CD4-positive, alpha-beta T cell (primary cell): ENCODE measurements at places on chromosomes 6 and 20. TPM values are rescaled to one million over a fixed set of nuclear protein-coding genes. Genes with fewer than 3 reads are reported as not detected.

DNA sequence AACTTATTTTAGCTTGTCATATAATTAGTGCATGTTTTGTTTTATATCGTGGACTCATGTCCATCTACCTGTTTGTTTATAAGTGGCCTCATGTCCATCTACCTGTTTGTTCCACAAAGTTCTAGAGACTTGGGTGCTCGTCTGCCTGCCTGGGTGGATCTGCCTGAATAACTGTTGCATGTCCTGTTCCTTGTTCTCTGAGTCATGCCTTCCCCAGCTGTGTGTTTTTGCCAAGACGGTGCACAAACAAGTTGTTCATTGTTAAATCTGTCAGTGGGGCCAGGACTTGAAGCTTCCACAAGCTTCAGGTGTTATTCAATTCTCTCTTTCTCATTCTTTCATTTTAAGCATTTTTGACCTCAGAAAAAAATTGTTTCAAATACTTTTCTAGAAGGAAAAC lies 358.0 kb upstream of the CITED2 start:
- H3K27ac ChIP-seq: no peak overlapping the region
- H3K4me1 ChIP-seq: no peaks in the 10 kb centered on the region
- no peaks in the 10 kb centered on the region for H3K36me3 ChIP-seq

DNA sequence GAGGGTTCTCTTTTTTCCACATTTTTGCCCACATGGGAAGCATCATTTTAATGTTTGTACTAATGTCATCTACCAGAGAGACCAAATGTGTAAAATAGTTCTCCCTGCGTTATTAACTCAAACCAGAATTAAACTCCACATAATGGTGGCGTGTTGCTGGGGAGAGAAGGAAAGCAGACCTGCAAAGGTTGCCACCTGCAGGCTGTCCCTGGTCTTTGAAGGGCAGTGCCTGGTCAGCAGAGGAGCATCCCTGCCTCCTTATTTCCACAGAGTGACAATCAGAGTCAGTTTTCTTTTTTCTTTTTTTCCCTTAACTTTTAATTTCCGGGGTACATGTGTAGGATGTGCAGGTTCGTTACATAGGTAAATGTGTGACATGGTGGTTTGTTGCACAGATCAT lies 214.5 kb downstream of the TBX18 start:
- no peak overlapping the region for H3K27ac ChIP-seq
- DNase-seq: no peak
- no peaks in the 10 kb centered on the region for H3K36me3 ChIP-seq
- H3K27me3 ChIP-seq: no peaks in the 10 kb centered on the region
- H3K4me3 ChIP-seq: no peak overlapping the region
- H3K4me1 ChIP-seq: no peaks in the 10 kb centered on the region

DNA sequence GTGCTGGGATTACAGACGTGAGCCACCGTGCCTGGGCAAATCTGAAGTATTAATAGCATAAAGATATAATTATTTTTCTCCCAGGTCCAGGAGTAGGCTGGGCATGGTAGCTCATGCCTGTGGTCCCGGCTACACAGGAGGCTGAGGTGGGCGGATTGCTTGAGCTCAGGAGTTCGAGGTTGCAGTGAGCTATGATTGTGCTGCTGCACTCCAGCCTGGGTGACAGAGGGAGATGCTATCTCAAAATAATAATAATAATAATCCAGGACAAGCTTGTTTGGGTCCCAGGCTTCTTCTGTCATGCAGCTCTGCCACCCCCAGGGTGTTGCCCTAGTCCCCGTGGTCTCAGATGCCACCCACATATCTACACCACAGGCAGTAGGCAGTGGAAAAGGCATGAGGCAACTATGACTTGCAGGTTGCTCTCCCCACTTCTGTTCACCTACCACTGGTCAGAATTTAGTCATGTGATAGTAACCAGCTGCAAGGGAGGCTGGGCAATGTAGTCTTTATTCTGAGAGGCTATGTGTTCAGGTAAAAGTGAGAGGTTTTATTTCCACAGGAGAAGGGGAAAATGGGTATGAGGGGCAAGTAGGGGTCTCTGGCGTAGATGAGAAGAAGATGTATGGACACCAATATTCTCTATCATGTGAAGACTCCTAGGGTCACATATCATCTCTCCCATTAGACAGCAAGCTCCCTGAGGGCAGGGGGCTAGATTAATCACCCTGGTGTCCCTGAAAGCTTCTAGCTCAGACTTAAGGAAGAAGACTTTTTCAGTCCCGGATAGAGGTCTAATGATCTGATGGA lies 25.7 kb downstream of the TCF15 start:
- no peak for DNase-seq
- H3K4me3 ChIP-seq: no peak overlapping the region
- H3K36me3 ChIP-seq: no peaks in the 10 kb centered on the region
- no peak overlapping the region for H3K27ac ChIP-seq
- peaks cover 15% of the 10 kb centered on the region for H3K27me3 ChIP-seq

DNA sequence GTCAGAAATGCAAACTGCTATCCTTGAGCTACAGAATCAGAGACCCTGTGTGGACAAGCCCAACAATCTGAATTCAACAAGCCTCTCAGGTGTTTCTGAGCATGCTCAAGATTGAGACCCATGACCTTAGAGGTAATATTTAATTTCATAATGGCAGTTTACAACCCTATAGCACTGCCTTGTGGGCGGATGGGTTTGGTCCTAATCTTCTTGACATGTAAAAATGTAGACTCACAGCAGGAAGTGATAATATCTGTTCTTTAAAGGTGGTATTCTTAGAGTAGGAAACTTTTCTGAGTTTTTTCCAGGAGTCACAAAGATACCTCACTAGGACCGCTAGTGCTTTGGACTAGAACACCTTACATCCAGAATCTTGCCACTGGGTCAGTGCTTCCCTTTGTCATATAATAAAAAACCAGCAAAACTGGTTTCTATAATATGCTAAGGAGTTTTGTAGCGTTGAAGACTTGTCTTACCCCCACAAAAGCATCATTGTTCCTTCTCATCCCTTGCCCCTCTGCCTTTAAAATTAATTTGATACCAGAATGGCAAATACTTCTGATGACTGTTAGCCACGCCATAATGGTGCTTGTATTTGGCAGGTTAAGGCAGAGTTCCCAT lies 52.6 kb downstream of the E2F3 start:
- no peak for DNase-seq
- H3K36me3 ChIP-seq: no peaks in the 10 kb centered on the region
- H3K4me1 ChIP-seq: no peaks in the 10 kb centered on the region
- no peak overlapping the region for H3K27ac ChIP-seq
- H3K27me3 ChIP-seq: no peaks in the 10 kb centered on the region

DNA sequence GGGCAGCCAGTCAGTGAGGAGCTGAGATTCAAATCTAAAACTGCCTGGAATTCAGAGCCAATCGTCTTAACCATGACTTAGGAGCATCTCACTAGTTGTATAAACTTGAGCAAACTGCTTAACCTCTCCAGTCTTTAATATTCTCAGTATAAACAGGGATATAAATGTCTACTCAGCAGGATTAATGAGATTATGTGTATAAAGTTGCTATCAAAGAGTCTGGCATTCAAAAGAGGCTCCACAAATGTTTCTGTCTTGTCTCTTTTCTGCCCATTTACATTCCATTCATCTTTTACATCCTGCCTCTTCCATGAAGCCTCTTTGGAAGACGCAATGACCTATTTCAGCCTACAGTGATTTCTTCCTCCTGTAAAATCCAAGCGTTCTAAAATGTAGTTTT lies 66.9 kb downstream of the BLOC1S5 start:
- DNase-seq: no peak
- H3K36me3 ChIP-seq: no peaks in the 10 kb centered on the region
- no peak overlapping the region for H3K27ac ChIP-seq
- no peaks in the 10 kb centered on the region for H3K27me3 ChIP-seq

- no peaks in the 10 kb centered on the region for H3K27me3 ChIP-seq
- no peaks in the 10 kb centered on the region for H3K36me3 ChIP-seq
- H3K4me1 ChIP-seq: no peaks in the 10 kb centered on the region
Measured at GRCh38 chr6:148545901-148546300, 200.9 kb upstream of the UST start.

GRCh38 chr20:33865761-33866370 lies 54.7 kb downstream of the CHMP4B start:
- H3K27ac ChIP-seq: no peak overlapping the region
- no peak for DNase-seq
- no peaks in the 10 kb centered on the region for H3K36me3 ChIP-seq
- H3K4me1 ChIP-seq: peaks cover 8% of the 10 kb centered on the region
- H3K4me3 ChIP-seq: no peak overlapping the region

- no peak overlapping the region for H3K27ac ChIP-seq
- no peak overlapping the region for H3K4me3 ChIP-seq
- no peaks in the 10 kb centered on the region for H3K4me1 ChIP-seq
Measured at GRCh38 chr6:126176282-126176681, 163.6 kb upstream of the CENPW start.

DNA sequence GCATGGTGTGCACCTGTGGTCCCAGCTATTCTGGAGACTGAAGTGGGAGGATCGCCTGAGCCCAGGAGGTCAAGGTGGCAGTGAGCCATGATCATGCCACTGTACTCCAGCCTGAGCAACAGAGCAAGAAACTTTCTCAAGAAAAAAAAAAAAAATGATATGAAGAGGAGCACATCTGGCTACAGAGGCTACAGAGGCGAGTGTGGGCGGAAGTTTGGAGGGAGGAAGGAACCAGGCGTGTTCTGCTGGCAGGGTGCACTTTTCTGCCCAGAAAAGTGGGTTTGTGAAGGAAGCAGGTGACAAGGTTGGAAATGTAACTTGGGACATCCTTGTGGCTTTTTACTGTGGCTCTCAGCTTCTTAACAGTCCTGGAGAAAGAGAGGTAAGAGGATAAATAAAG lies 96.7 kb downstream of the SNX5 start:
- no peak overlapping the region for H3K27ac ChIP-seq
- H3K27me3 ChIP-seq: peaks cover 8% of the 10 kb centered on the region
- H3K4me3 ChIP-seq: no peak overlapping the region
- peaks cover 5% of the 10 kb centered on the region for H3K4me1 ChIP-seq

- H3K4me3 ChIP-seq: peak overlapping the region; percentile 60
- DNase-seq: no peak
- H3K36me3 ChIP-seq: peaks cover 9% of the 10 kb centered on the region
- H3K27ac ChIP-seq: peak overlapping the region; percentile 30
Measured at GRCh38 chr6:33620158-33620855, 815 bp upstream of the ITPR3 start.

- no peaks in the 10 kb centered on the region for H3K4me1 ChIP-seq
- no peaks in the 10 kb centered on the region for H3K27me3 ChIP-seq
- H3K4me3 ChIP-seq: no peak overlapping the region
- no peaks in the 10 kb centered on the region for H3K36me3 ChIP-seq
- no peak for DNase-seq
- no peak overlapping the region for H3K27ac ChIP-seq
Measured at GRCh38 chr6:71482742-71483141, 194.1 kb downstream of the OGFRL1 start.

- H3K27me3 ChIP-seq: no peaks in the 10 kb centered on the region
- H3K4me3 ChIP-seq: no peak overlapping the region
- no peaks in the 10 kb centered on the region for H3K4me1 ChIP-seq
- H3K27ac ChIP-seq: no peak overlapping the region
- H3K36me3 ChIP-seq: peaks cover 91% of the 10 kb centered on the region
- no peak for DNase-seq
Measured at GRCh38 chr20:25011831-25012241, 19.3 kb upstream of the APMAP start.

- peaks cover 9% of the 10 kb centered on the region for H3K36me3 ChIP-seq
- no peaks in the 10 kb centered on the region for H3K27me3 ChIP-seq
- no peak for DNase-seq
- no peak overlapping the region for H3K27ac ChIP-seq
Measured at GRCh38 chr20:58399926-58400325, 10.9 kb downstream of the VAPB start.

DNA sequence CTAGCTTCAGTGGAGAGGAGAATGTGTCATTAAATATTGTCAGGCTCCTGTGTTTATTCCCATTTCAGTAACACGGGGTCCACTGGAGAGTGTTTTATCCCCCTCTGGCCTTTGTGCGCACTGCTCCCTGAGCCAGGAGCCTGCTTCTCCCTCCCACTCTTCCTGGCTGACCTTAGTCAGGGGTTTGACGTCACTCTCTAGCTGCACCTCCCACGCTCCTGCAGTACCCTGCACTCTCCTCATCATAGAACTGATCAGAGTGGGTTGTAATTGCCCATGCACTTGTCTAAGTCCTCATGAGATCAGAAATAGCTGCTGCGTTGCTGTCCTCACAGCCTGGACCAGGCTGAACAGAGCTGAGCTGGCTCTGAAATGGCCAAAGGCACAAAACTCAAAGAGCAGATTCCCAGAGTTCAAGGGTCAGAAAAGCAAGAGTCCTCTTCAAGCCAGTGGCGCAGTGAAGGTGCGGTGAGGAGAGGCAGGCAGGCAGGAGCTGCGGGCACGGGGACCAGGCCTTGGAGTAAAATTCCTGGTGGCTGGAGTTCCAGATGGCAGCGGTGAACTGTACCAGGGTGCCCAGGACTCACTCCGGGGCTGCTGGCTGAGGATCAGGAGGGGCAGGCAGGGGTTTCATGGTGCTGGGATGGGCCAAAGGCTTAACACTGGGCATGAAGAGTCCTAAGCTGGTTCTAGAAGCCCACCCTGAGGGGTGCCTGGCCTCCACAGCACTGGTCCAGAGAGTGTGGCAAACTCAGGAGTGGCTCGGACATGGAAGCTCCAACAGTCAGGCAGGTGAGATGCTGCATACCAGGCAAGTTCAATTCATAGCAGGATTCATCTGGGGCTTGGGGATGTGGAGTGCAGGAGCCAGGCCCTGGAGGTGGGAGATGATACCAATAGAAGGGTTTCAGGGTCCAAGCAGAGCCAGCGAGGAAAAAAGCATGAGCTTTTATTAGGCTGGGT lies 170.9 kb downstream of the SCP2D1 start:
- H3K4me1 ChIP-seq: no peaks in the 10 kb centered on the region
- no peaks in the 10 kb centered on the region for H3K36me3 ChIP-seq
- H3K27ac ChIP-seq: no peak overlapping the region
- DNase-seq: no peak
- H3K27me3 ChIP-seq: no peaks in the 10 kb centered on the region
- H3K4me3 ChIP-seq: no peak overlapping the region

- H3K4me3 ChIP-seq: no peak overlapping the region
- no peaks in the 10 kb centered on the region for H3K27me3 ChIP-seq
- DNase-seq: no peak
- no peaks in the 10 kb centered on the region for H3K36me3 ChIP-seq
- H3K4me1 ChIP-seq: no peaks in the 10 kb centered on the region
Measured at GRCh38 chr6:4412488-4412887, 277.1 kb upstream of the ECI2 start.

- H3K36me3 ChIP-seq: no peaks in the 10 kb centered on the region
- no peak overlapping the region for H3K27ac ChIP-seq
- no peak for DNase-seq
- H3K27me3 ChIP-seq: no peaks in the 10 kb centered on the region
- no peak overlapping the region for H3K4me3 ChIP-seq
- no peaks in the 10 kb centered on the region for H3K4me1 ChIP-seq
Measured at GRCh38 chr6:3803627-3804468, 45.3 kb upstream of the FAM50B start.

The SLC17A4 gene
- not detected for total RNA-seq

The IRF4 gene
- total RNA-seq: 16.9 TPM

The AKAP12 gene
- 0.05 TPM for total RNA-seq

The MTG2 gene
- 9.9 TPM for total RNA-seq

The PSORS1C1 gene
- not detected for total RNA-seq
